ENCODE measurements at places on chromosomes 3 and 15.

DNA sequence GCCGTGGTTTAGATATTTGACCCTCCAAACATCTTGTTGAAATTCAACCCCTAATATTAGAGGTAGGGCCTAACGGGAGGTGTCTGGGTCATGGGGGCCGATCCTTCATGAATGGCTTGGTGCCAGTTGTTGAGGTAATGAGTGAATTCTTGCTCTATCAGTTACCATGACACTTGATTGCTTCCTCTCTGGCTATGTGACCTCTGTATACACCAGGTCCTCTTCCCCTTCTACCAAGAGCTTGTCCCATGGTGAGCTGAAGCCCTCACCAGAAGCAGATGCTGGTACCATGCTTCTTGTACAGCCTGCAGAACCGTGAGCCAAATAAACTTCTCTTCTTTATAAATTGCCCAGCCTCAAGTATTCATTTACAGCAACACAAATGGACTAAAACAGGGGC is 41.8 kb upstream of the TIPARP start:
- ATAC-seq: no peak

DNA sequence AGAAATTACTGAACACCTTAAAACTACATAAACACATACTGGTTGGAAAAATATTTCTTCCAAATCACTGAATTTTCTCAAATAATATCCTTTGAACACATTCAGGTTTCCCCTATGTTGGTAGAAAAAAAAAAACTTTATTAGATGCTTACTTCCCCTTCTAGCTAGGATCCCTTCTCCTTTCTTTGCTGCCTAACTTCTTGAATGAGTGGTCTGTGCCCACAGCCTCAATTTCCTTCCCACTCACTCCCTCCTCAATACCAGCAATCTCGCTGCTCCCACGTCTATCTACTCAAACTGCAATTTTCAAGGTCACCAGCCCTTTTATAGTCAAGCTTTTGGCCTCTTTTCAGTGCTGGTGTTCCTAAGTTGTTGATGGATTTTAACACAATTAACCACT is 8.3 kb downstream of the CD200R1 start:
- ATAC-seq: no peak

DNA sequence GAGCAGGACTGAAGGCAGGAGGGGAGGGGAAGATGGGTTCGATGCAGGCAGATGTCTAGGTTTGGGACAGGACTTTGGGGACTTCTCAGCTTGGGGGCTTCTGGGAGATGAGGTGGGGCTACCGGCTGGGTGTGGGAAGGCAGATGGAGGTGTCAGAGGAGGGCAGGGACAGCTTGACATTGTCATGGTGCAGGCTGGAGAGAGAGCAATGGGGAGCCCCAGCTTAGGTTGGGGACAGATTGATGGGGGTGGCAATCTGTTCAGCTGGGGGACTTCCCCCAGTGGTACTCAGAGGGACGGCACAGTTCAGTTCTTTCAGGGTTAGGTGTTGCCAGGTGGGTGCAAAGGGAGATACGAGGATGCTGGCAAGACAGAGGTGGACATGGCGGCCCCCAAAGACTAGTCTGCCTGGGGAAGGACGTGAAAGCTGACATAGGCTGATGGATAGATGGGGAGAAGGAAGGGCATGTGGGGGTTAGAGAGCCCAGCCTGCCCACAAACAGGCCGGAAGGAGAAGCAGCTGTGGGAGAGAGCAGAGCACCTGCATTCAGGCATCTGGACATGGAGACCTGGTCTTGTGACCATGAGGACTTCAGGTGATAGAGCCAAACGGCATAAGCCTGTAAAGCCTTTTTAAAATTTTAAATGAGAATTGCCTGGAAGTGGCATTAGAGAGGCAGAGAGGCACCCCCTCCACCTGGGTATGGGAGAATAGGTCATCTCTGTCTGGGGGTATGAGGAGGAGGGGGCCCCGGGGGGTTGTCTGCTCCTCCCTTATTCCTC is 21.1 kb downstream of the ACAA1 start:
- ATAC-seq: no peak

- ATAC-seq: peak; percentile 54
These were observed 233.2 kb downstream of the FGF12 start for GRCh38 chr3:192494174-192494573.

GRCh38 chr15:38012894-38013293 is 78.5 kb downstream of the TMCO5A start:
- no peak for ATAC-seq

GRCh38 chr15:57780471-57780870 is 74.0 kb downstream of the POLR2M start:
- ATAC-seq: no peak

GRCh38 chr3:117228466-117228865 is 518.9 kb downstream of the TUSC7 start:
- ATAC-seq: no peak

- no peak for ATAC-seq
These were observed 6.5 kb downstream of the GCSAM start for GRCh38 chr3:112126511-112126911.

DNA sequence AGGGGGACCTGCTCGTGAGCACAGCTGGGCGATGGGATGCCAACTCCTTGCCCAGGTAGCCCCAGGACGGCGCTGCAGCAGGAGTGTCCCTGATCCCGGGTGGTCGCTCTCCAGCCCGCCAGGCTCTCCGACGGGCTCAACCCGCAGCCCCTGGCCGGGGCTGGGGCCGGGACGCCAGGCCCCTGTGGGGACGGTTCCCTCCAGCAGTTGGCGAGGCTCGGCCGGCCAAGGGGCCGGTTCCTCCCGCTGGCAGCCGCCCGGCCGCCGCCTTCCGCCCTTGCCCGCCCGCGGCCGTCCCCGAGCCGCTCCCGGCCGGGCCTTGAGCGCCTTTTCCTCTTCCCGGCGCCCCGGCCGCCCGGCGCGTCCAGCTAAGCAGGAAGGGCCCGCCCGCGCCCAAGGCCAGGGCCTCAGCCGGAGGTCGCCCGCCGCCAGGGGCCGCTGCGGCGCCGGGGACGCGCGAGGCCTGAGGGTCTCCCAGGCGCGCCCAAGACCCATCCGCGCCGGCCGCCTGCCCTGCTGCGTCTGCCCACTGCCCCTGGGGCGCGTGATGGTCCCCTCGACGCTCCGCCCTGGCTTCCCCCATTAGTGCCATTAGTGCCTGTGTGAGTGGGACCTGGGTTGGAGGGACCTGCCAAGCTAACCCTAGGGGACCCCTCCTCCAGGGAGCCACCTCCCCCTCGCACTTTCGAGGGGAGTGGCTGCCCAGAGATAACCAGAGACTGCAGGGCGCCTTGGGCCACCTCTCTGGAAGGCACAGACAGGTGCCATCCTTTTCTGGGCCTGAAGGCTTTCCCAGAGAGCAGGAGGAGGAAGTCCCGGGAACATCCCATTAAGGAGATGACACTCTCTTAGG is 106.4 kb downstream of the FBLN2 start:
- ATAC-seq: peak; percentile 23

DNA sequence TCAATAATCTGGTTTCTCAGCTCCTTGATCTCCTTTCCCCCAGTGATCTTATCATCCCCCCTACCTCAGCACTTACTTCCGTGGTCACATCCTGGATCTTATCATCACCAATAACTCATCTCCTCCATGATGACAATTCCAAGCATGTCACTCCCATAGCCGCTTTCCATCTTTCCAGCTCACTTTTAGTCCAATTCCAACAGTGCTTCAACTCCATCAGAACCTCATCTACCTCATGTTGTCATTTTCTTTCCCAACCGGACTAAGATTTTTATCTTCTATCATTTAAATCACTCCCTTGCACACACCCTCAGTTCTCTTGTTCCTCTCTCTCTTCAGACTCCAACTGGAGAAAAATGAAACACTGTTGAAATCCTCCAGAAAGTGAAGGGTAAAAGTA is 75.9 kb upstream of the UBE2E2 start:
- no peak for ATAC-seq

- ATAC-seq: peak; percentile 63
These were observed 634 bp downstream of the ZMAT3 start for GRCh38 chr3:179071027-179071322.

DNA sequence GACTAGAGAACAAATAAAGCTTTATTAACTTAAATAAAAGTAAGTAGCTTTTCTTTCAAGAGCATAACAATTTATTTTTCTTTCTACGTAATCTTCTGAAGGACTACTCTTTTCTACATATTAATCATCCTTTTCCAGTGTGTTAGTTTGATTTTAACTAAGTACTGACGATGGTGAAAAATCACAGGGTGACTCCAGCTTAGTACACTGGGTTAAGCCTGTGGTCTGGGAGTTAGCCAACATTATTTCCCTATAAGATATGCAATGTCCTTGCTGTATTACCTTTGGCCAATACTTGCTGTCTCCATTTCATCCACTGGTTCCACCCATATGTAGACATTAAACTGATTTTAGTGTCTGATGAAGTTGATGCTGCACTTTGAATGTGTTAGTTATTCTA is 508.6 kb upstream of the SUCLG2 start:
- no peak for ATAC-seq

GRCh38 chr3:31509147-31509728 is 23.5 kb upstream of the STT3B start:
- no peak for ATAC-seq

GRCh38 chr3:132997404-132998185 is 40.6 kb upstream of the TMEM108 start:
- no peak for ATAC-seq

DNA sequence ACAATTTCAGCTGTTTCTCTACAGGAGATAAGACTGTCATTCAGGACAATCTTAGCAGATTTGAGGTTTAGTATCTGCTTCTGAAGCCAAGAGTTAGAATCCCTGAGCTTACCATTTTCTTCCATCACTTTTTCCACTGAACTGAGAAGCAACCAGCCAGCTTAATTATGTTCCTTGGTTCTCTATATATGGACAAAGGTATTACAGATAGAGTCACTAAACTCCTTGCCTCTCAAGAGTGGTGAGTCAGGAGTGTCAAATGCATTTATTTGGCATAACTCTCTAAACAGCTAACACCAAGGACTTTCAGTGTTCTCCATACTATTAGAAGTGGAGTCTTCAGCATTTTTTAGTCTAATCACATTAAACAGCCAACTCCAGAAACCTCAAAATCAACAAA is 239.3 kb downstream of the ALCAM start:
- no peak for ATAC-seq

GRCh38 chr15:49273734-49274318 is 103.8 kb downstream of the GALK2 start:
- ATAC-seq: no peak

DNA sequence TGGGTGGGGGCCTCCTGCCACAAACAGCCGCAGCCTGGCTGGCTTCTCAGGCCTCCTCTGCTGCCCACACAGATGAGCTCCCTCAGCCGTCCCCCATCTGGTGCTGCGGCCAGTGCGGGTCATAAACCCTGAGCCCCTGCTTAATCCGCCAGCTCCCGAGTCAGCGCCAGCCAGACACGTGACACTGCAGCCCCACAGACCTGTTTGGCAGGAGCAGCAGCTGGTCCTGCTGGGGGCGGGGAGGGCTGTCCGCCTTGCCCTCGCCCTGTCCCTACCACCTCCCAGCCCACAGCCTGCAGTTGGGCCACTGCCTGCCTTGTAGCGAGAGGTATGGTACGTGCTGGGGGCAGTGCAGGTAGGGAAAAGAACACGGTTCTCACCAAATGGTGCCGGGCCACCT is 86.2 kb downstream of the IQSEC1 start:
- ATAC-seq: peak; percentile 53

DNA sequence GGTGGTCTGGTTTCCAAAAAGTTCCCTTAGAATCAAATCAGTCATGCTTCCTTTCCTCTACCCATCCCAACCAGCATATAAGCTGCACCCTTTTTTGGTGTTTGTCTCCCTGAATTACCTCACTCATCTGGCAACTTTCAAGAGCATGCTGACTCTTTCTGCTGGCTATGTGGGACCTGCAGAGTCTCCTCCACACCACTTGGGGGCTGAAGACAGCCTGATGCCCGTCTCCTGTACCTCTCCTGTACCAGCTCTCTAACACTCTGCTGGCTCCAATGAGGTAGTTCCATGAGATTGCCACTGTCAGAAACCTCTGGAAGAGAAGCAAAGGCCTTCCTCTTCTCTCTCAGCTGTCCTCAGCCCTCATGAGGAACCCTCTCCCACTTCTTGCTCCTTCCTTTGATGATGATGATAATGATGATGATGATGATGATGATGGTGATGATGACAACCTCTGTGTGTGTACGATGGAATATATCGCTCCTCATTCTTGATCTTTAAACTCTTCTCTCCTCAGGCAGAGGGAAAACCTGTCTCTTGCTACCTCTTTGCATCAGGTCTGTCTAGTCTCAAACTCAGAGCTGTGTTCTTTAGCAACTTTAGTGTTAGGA is 257.5 kb downstream of the ZNF621 start:
- ATAC-seq: peak; percentile 69

- no peak for ATAC-seq
These were observed 38.7 kb upstream of the CA12 start for GRCh38 chr15:63420333-63420747.

GRCh38 chr15:63759752-63760151 is 74.0 kb downstream of the HERC1 start:
- no peak for ATAC-seq

- ATAC-seq: peak; percentile 90
These were observed 10.5 kb downstream of the SEMA4B start for GRCh38 chr15:90211440-90212143.

DNA sequence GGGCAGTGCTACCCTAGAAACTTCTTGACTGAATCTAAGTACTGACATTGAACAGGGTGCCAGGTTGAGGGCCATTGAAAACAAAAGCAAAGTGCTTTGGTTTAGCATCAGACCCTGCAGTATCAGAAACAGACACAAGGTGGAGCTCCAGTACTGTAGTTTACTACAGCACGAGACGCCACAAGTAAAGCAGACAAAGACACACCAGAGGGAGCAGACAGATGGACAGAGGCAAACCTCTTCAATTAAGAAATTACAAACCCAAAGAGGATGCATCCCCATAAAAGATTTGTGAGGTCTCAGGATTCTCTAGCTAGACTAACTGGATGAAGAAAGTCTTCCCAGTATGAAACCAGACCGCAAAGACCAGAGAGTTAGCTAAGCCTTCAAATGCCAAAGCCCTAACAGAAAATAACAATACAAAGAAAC is 16.6 kb downstream of the TOP2B start:
- ATAC-seq: peak; percentile 96

DNA sequence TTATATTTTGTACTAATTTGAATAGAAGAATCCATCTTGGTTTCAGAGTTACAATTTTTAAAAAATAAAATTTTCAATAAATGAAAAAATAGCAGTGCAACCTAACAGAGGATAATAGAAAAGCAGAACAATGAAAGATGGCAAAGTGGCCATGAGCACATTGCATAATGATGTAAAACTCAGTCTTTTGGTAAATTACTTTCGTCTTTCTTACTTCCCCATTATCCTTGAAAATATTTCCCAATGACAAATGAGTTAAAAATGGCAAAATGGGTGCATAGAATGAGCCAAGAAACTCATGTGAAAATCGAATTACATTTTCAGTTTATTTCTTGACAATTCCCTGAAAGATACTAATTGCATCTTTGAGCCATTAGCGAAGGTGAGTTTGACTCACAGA is 236.4 kb downstream of the CDIN1 start:
- no peak for ATAC-seq

DNA sequence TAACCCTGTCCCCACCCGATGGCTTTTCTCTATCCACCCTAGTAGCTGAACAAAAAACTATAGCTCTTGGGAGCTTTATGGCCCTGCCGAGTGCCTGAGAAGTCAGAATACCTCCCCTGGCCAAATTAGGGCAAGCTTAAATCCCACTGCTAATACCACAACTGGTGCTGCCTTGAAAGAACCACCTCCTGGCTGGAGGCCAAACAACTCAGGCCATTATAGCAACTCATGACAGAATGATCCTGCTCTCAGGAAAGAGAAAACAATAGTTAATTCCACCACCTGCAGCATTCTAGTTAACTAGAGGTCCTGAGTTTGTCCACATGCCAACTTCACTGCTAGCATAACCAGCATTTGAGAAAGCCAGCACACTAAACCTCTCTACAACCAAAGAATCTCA is 123.2 kb downstream of the RTP4 start:
- ATAC-seq: no peak

- ATAC-seq: no peak
These were observed 95.8 kb upstream of the SLC25A36 start for GRCh38 chr3:140845882-140846281.
